AG09319 (cell line): ENCODE measurements at places on chromosomes 13 and 19.

DNA sequence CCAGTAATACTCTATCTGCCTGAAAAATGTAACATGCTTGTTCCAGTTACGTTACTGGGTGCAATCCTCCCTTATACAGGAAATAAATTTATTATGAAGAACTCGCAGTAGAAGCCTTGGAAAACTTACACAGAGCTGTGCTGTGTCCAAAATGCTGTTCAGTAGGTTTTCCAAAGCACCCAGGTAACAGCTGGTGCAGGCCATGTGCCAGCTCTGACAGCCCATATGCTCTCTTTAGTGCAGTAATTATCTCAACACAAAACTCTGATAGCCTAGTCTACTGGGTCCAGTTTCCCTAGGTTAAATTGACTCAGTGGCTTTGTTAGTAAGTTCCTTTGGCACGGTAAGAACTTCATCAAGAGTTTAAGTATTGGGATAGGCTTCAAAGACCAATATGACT is 120.7 kb upstream of the OBI1 start:
- no peak for DNase-seq

DNA sequence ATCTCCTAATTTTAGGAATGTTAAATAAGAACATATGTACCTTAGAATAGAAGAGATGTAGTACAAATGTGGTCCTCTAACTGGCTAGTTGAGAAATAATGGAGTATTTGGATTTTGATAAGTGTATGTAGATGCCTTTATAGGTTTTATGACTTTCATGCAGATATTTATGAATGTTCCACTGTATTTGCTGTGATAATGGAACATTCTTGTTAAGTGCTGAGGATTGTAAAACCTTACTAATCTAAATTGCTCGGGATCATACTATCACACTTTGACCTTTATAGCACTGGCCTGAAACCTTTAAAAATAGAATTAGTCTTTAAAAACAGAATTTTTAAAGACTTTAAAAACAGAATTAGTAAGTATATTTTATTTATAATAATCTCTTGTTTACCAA is 135.1 kb downstream of the LMO7 start:
- no peak for DNase-seq

DNA sequence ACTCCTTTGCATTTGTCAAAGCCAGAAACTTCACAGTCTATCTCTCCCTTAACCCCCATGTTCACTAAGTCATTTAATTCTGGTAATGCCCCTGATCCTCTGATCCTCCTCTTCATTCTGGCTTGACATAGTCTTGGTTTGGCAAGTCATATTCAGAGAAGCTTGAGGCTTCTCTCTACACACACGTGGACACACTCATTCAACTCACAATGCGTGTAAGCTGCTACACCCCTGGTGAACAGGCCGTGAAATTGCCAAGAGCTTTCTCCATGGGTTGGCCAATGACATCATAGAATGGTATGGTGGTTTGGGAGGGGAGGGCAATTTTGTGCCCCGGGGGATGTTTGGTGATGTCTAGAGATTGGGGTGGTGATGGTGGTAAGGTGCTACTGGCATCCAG is 47.9 kb upstream of the FLT1 start:
- DNase-seq, result no peak

DNA sequence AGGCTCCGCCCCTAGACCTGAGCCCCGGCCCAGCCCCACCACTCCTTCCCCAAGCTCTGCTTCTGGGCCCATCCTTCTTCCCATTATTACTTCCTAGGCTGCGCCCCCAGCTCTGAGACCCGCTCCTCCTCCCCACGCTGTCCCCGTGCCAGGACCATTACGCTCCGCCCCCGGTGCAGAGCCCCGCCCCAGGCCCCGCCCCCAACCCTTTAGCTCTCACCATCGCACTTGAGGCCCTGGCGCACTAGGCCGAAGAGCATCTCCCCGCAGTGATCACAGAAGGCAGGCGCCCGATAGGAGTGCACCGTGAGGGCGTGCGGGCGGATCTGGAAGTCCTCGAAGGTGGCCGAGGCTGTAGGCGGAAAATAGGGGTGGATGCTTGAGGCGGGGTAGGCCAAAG is 6.2 kb downstream of the PRKD2 start:
- DNase-seq, result no peak

DNA sequence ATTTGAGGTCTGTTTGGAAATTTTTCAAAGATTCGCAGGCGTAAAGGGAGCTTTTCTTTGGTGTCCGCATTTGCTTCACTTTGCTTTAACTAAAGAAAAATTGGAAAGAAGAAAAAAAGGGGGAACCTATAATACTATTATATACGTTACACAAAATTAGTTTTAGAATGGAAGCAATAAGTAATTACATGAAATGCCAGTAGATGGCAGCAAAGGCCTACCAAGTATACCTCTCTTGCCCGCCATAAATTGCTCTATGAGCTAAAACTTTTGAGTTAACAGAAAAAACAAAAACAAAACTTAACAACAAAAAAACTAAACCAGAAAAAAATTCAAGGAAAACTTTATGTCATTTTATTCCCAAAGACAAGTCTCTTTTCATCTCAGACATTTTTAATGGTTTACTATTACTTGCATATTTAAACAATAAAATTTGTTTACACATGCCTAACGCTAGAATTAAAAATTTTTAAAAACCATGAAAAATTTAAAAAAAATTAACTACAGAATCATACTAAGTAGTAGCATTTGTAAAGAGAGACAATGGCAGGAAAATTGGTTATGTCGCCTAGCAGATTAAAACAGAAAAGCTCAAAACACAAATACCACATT is 271.4 kb downstream of the NALCN start:
- peak; percentile 27 for DNase-seq

- DNase-seq, result no peak
These were observed 648.5 kb downstream of the PCDH9 start for GRCh38 chr13:66581675-66582074.

GRCh38 chr19:40241125-40241808 is 14.8 kb upstream of the CCNP start:
- no peak for DNase-seq

DNA sequence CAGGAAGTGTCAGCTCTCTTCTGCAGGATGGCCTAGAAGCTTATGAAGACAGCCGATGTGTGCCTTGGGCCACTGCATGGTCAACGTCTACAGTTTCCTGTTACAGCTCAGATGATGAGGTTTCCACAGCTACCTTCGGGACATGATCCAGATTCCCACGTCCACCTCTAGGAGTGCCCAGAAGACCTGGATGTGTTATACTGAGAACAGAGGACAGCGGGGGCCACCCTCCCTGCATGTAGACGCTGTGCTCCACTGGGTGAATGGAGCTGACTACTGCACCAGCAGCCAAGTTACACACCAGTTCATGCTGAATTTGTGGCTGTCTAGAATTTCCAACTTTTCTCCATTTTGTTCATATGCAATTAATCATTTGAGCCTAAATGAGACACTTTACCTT is 78.5 kb upstream of the MTIF3 start:
- no peak for DNase-seq

DNA sequence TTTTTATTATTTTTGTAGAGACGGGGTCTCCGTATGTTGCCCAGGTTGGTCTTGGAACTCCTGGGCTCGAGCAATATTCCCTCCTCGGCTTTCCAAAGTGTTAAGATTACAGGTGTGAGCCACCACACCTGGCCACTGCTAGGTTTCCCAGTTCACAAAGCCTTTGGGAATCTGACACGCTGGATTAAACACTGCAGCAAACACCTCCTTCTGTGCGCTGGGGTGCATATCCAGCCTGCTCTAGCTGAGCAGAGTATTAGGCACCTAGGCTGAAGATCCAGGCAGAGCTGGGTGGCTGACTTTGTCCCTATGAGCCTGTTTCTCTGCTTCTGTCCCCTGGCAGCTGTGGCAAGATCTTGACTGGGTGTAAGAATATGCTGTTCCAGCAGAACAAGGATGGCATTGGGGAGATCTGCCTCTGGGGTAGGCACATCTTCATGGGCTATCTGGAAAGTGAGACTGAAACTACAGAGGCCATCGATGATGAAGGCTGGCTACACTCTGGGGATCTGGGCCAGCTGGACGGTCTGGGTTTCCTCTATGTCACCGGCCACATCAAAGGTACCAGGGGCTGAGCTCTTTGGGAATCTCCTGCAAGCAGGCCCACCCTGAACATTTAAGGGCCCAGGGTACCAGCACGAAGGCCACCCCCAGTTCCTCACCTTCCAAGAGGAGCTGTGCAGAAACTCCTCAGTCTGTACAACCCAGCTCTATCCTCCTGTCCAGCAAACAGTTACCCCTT is 49.8 kb downstream of the ACSBG2 start:
- no peak for DNase-seq

- DNase-seq, result no peak
These were observed 5.6 kb downstream of the APC2 start for GRCh38 chr19:1455336-1456120.

DNA sequence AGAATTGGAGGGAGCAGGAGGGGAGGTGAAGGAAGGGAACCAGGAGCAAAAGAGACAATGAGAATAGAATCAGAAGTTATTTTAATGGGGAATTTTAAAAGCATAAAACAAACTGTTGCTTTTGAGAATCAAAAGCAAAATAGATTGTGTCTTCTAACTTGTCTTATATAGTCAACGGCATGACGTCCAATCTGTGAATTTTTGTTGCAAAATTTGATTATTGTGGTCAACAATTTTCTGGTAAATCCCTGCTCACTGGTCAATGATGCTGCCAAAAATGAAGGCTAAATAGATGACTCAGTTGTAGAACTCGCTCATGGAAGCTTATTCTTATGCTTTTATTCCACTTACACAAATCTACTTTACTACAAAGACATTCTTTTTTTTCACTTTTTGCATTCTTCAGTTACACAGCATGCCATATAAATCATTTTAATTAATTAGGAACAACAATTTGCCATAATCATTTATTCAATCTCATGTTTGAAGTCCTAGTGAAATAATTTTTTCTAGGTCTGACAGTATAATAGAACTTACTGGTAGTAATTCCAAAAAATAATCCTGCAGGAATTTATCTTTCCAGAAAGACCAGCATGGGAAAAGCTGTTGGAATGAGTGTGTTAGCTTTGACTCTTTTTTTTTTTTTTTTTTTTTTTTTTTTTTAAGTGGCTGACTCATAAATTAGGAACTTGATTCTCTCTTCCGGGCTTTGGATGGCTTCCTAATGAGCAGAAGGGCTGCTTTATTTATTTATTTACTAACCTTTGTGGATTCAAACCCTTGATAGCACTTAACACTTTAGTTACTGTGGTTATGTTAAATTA is 256.9 kb downstream of the SPRY2 start:
- DNase-seq, result peak; percentile 89

GRCh38 chr13:75454497-75454896 is 27.5 kb downstream of the TBC1D4 start:
- DNase-seq, result no peak

- DNase-seq, result no peak
These were observed 813.6 kb upstream of the MIR17HG start for GRCh38 chr13:90533866-90534265.

- no peak for DNase-seq
These were observed 74.0 kb downstream of the DHRS12 start for GRCh38 chr13:51729866-51730553.

DNA sequence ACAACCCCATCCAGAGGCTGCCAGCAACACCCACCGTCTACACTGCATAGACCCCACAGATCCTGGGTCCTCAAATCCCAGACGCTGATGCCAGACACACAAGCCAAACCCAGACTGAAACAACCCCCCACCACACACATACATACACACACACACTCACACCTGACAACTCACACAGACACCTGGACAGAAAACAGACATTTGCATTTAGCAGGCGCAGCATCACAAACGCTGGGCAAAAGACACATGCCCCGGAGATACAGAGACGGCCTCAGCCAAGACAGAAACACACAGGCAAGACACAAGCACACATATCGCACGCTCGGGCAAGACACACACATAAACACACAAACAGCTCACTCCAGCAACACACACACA is 1.3 kb downstream of the BBC3 start:
- no peak for DNase-seq

GRCh38 chr13:40789275-40790153 is at the start of gene SLC25A15:
Gene SLC25A15 (plus strand): TSS chr13:40789611. CDS start chr13:40793227, 3,616 bp downstream.
- peak; percentile 49 for DNase-seq

DNA sequence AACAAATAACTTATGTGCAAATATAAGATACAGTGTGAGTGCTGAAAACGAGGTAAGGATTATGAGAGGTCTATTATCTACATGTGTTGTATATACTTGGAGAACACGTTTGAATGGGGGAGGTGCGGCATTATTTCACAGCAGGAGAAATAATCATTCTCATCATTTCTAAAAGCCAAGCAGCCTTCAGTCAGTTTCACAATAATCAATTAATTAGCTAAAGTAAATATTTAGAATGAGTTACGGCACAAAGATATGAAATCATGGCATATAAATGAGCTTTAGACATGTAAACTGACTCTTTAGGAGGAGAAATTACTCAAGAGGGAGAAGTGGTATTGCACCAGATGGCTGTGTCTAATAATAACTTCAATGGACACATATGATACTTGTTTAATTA is 366.6 kb downstream of the DNAJC15 start:
- DNase-seq, result peak; percentile 82

- DNase-seq, result no peak
These were observed 8.2 kb upstream of the ZNF507 start for GRCh38 chr19:32337084-32337808.

- DNase-seq, result no peak
These were observed 6.5 kb upstream of the TIMM50 start for GRCh38 chr19:39474139-39474620.

DNA sequence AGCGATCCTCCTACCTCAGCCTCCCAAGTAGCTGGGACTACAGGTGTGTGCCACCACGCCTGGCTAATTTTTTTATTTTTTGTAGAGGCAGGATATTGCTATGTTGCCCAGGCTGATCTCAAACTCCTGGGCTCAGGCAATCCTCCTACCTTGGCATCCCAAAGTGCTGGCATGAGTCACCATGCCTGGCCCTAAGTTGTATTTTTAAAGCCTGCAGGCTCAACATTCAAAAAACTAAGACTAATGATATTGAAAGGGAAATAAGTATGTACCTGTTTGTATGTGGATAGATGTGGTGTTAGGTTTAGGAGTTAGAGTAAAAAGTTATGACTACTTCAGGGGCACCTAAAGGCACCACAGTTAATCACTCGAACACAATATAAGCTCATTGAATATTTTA is 5.4 kb upstream of the IPO5 start:
- DNase-seq, result no peak

- DNase-seq, result no peak
These were observed 48.4 kb downstream of the SERP2 start for GRCh38 chr13:44421853-44422525.
